Astrocyte of the cerebellum (primary cell): ENCODE measurements at places on chromosomes 5 and 9.

- DNase-seq: no peak
Measured at GRCh38 chr9:504921-505740, 290.5 kb downstream of the DOCK8 start.

GRCh38 chr9:120904061-120904977 lies 22.3 kb downstream of the TRAF1 start:
- no peak for DNase-seq

- DNase-seq: no peak
Measured at GRCh38 chr9:111533099-111533790, 8.3 kb downstream of the ZNF483 start.

GRCh38 chr5:126503602-126504104 lies 80.4 kb downstream of the GRAMD2B start:
- DNase-seq: no peak

DNA sequence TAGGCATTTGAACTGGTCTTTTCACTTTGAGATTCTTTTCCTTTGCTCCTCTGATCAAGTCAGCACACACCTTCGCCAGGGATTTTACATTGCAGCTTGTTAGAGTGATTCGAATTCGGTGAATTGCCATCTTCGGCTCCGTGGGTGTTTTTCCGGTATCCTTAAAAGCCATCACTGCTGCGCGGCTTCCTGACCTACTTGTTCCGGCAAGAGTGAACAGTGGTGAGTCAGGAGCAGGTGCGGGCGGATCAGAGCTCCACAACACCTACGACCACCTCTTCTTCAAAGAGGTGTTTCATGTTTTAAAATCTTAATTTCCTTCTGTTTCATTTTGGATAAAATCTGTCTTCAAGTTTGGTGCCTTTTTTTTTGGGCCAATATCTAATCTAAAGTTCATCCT lies 134.6 kb downstream of the TMC1 start:
- no peak for DNase-seq

GRCh38 chr9:89080193-89080592 lies 88.9 kb downstream of the S1PR3 start:
- DNase-seq: no peak

DNA sequence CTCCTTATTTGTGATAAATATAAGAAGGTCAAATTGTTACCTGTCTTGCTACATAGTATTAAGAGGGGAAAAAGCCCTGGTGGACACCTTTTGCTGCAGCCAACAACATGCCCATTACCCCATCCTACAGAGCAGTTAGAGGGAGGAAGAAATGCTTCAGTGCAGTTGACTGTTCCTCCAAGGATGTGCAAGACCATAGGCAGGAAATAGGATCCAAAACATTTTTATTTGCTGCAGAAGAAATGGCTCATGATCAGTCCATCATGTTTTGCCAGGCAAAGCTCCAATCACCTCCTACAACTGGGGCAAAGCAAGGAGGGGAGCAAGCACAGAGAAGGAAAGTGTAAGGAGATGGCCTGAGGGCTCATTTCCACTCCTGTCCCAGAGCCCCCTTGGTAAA lies 399.1 kb upstream of the PIK3R1 start:
- no peak for DNase-seq

- DNase-seq: peak; percentile 87
Measured at GRCh38 chr5:175347027-175347426, 97.0 kb downstream of the DRD1 start.

- DNase-seq: no peak
Measured at GRCh38 chr9:103985077-103985476, 109.0 kb upstream of the SMC2 start.

DNA sequence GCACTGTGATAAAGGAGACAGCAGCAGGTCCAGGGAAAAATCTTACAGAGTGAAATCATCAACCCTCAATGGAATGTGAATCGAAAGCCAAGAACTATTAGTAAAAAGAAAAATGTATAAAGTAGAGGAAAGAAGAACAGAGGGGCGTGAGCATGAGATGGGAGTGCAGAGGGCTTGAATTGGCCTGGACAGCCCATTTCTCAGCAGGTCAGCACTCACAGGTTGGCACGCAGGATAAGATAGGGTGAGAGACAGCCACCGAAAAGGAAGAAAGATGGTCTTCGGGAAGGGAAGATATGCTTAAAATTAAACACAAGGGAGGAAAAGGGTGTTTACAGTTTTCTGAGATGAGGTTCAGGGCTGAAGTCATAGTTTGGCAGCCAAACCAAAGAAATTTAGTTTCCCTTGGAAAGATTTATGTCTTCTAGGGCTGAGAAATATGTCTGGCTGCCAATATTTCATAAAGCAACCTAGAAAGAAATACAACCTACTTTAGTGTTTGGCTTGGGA lies 524.7 kb downstream of the SPATA31D1 start:
- peak; percentile 79 for DNase-seq

DNA sequence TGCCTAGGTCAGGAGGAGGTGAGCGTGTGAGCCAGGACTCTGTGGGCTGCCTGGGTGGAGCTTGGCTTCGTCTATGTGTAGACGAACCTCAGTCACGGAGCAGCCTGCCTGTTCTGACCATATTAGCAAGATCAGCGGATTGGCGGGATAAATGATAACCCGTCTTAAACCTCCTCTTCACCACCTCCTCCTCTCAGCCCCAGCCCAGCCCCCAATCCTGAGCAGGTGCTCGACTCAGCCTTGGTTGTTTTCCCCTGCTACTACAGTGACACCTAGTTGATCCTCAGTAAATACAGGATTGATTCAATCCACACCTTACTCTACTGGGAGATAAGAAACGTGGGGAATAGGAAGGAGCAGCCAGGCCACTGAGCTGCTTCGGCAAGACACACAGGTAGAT lies 286.1 kb downstream of the IRX2 start:
- no peak for DNase-seq

GRCh38 chr5:171865471-171865870 lies 79.9 kb downstream of the SMIM23 start:
- DNase-seq: no peak

GRCh38 chr5:154603953-154604679 lies 126.1 kb upstream of the HAND1 start:
- no peak for DNase-seq

- no peak for DNase-seq
Measured at GRCh38 chr9:37801959-37802711, 1.5 kb downstream of the DCAF10 start.

- no peak for DNase-seq
Measured at GRCh38 chr9:1207686-1208085, 157.5 kb downstream of the DMRT2 start.

- DNase-seq: no peak
Measured at GRCh38 chr5:91171322-91171721, 211.8 kb downstream of the ARRDC3 start.

DNA sequence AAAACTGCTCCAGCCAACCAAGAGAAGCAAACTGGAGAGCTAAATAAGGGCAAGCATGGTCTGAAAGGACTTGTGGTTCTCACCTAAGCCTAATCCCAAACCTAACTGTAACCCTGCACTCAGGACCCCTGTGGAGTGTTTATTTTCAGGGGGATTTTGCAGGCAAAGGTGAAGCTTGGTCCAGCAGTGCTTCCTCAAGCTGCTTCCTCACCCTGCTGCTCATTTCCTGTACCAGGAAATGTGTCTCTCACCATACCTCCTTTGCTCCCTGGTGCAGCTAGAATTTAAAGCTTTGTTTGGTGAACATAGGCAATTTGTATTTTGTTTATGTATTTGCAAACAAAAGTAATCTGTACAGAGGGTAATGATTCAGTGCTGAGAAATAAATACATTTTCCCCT lies 50.2 kb downstream of the CARTPT start:
- DNase-seq: no peak

GRCh38 chr5:148002451-148002850 lies 61.3 kb upstream of the SPINK5 start:
- DNase-seq: no peak

DNA sequence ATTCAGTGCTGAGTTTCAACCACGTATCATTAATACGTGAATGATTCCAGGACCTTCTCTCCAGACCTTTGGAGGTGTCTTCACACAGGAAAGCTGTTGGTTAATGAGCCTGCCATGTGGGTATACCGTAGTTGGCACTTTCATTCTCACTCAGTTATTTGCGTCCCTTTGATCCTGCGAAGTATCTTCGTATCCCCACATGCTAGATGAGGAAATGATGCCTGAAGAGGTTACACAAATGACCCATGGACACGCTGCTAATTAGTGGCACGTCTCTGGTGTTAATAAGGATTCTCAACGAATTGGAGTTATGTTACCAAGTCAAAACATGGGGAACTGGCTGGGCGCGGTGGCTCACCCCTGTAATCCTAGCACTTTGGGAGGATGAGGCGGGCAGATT lies 65.7 kb upstream of the GNE start:
- DNase-seq: no peak

DNA sequence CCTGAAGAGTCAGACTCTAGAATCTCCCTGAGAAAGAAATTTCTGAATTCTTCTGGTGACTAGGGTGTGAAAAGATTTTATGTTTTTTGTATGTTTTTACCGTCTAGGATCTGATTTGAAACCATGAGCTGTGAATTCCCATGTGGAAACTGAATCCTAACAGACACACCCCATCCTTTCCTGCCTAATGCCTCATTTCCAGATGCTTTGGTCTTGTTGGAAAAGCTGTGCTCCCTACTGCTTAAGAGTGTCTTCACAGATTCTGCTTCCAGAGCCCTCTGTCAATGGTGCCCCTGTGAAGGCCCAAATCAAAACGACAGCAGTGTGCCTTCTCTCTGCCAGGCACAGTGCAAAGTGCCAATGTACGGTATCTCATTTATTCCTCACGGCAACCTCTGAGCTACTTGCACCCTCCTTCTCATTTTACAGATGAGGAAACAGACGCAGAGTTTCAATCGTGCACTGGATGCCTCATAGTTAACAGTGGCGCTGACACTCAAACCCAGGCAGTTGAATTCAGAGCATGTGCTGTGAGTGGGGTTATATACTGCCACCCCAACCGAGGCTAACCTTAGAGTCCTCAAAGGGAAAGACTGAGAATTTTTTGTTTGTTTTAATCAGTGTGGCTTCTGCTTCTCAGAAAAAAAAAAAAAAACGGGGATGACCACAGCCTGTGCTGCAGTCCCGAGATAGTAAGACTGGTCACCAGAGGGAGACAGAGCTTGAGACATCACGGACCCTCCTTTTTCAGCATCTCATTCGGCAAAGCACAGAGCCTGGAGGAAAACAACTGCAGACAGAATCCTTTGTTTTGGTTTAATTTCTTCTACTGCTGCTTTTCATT lies 188.4 kb downstream of the SNCAIP start:
- DNase-seq: peak; percentile 57

GRCh38 chr5:56100439-56101176 lies 105.8 kb upstream of the IL6ST start:
- no peak for DNase-seq

DNA sequence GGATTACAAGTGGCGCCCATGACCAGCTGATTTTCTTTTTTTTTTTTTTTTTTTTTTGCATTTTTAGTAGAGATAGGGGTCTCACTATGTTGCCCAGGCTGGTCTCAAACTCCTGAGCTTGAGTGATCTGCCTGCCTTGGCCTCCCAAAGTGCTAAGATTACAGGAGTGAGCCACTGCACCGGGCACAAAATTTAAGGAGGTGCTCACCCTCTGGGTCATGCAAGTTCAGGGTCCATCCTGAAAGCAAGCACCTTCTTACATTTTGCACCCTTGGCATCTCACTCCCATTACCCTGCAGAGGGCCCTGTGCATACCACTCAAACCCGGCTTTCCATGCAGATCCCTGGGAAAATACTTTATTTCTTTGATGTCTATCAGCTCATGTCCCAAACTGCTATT lies 95.6 kb upstream of the ADRA1B start:
- no peak for DNase-seq

- DNase-seq: peak; percentile 3
Measured at GRCh38 chr5:73093943-73094342, 26.4 kb upstream of the TMEM171 start.

GRCh38 chr5:9523090-9523823 lies 22.6 kb downstream of the SEMA5A start:
- DNase-seq: no peak

- no peak for DNase-seq
Measured at GRCh38 chr5:29550523-29550922, 1643.0 kb upstream of the CDH6 start.

DNA sequence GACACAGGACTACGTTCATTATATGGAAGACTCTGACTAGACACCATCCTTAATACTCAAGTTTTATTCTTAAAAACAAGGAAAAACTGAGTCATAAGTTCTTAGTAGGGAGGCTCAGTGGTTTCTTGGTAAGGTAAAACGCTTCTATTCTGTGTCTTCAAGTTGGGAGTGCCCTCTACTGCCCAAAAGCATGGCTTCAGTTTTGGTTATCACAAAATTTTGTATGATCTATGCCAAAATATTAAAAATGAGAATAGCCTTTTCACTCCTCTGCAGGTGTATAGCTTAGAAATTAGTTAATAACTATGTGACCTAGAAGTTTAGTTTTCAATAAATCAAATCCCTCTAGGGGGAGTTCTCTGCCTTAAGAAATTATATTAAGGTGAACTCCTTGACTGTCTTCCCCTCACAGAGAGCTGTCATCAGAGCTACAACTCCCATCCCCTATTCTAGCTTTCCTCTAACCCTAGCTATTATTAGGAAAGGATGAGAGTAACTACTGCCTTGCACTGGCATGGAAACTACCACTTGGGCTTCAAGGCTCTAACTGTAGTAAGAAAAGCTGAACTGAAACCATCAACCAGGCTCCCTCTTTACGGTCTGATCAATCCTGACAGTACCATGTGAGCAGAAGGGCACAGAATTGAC lies 189.7 kb downstream of the GNAQ start:
- DNase-seq: no peak

DNA sequence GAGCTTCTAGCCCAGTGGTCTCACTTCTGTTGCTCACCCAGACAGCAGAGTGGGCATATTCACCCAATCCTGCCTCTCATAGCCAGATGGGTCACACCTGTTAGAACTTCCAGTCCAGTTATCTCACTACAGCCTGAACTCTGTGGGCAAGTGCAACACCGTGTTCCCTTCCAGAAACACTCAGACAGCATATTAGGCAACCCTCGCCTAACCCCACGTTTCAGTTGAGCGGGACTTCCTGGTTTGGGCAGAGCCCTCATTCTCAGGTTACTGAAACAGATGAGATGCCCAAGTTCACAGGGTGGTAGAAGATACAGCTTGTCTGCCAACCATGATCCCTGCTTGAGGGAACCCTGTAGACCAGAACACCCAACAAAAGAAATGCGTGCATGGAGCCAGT lies 538.2 kb downstream of the CYLC2 start:
- DNase-seq: no peak

DNA sequence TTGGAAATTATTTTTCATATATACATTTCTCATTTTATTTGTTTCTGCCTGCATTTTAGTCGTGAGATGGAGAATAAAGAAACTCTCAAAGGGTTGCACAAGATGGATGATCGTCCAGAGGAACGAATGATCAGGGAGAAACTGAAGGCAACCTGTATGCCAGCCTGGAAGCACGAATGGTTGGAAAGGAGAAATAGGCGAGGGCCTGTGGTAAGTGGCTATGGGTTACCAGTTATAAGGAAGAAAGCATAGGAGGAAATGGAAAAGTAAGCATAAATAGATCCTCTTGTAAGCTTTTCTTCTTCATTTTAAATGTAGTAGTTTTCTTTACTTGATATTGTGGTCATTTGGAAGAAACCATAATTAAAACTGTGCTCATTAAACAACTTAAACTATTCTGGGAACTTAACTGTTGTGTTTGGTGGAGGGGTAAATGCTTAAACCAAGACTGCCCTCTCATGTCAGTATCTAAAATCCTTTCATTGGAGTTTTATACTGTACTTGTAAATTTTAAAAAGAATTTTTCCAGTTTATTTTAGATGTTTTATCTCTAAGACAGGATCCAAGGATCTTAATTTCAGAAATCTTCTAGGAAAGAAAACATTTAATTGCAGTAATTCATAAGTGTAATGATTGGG lies 41.3 kb downstream of the MAP3K1 start:
- no peak for DNase-seq
